ENCODE measurements at places on chromosomes 1 and 21.

- DNase-seq = peak; percentile 77
Observed at GRCh38 chr1:167617153-167618147, 12.6 kb upstream of the RCSD1 start.

- no peak for DNase-seq
Observed at GRCh38 chr1:87644579-87645190, 316.0 kb downstream of the LMO4 start.

GRCh38 chr1:180230416-180230790 lies 339 bp downstream of the LHX4 start:
- DNase-seq = no peak

DNA sequence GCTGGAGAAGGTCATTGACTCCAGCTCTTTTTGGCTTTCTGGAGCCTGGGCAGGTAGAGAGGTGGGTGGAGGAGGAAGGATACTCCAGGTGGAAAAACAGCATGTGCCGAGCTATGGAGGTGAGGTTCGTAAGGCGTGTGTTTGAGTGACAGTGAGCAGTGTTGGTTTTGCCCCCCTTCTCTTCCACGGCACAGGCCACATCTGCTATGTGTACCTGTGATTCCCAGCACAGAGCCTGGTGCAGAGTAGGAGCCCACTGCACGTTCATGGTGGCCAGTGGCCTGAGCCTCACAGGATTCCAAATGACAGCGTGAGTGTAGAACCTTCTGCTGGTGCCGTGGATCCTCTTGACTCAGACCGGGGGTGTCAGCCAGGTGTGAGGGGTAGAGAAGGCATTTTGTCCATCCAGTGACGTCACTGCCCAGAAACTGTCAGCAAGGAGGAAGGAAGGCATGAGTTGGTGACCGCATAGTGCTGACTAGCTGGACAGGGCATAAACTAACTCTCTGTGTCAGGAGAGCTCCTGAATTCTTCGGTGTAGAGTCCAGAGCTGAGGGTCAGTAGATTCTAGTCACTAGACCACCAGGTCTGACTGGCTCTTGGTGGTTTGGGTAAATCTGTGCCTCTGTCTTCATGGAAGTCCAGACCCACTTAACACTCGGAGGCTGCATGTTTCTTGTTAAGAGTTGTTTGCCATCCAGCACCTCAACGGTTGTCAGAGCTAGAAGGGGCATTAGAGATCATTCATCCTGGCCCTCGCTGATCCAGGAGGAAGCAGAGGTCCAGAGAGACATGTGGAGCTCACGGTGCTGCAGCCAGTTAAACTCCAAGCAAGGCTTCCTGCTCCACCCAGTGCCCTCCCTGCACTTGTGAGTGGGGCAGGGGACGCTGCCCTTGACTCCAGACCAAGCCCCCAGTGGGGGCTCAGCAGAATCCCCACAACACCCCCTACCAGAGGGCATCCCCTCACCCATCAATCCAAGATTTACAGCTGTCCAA lies 3.8 kb downstream of the QSOX1 start:
- DNase-seq = no peak

DNA sequence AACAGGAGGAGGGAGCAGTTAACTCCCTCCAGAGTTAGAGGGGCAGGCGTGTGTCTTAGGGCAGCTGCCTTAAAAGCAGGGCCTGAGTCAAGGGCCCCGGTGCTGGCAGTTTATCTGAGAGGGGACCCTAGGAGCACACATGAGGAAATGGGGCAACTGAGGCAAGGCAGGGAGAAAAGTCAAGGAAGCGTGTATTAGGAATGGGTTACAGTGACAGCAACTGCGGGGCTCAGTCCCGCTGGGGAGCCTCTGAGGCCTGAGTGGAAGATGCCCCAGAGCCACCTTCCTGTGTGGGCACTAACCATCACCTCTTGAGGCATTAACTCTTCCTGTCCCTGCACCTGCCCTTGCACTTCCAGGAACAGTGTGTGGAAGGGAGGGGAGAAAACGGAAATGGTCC lies 276.3 kb downstream of the MATN1 start:
- no peak for DNase-seq

DNA sequence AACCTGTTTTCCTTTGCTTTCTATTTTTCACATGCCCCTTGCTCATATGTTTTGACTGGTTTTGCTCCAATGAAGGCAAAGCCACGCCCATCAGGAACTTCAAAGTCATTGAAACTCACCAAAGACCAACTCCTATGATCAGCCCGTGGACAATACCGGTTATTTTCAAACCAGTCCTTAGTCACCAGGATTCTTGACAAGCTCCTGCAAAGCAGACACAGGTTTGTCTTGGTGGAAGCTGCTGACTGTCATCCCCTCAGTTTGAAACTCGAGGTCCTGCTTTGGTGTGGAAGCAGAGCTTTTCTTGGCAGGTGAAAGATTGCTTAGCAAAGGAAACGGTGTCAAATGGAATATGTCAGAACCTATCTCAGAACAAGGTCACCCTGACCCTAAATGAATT lies 384.7 kb upstream of the CXADR start:
- no peak for DNase-seq

DNA sequence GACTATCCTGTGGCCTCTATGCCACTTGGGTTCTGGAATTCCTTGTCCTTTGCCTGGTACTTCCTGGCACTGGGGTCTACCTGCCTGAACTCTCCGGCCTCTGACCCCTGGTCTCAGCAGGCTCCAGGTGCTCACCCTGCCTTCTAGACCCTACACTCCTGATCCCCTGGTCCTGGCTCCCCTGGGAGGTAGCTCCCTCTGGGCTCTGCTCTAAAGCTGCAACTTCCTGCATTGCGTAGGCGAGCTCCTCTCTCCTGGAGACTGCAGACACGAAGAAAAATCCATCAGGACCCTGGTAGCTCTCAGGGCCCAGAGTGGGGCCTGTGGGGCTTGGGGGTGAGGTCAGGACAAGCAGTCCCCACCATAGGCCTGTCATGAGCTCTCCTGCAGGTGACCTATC lies 7.8 kb upstream of the PLEKHG5 start:
- DNase-seq = no peak

DNA sequence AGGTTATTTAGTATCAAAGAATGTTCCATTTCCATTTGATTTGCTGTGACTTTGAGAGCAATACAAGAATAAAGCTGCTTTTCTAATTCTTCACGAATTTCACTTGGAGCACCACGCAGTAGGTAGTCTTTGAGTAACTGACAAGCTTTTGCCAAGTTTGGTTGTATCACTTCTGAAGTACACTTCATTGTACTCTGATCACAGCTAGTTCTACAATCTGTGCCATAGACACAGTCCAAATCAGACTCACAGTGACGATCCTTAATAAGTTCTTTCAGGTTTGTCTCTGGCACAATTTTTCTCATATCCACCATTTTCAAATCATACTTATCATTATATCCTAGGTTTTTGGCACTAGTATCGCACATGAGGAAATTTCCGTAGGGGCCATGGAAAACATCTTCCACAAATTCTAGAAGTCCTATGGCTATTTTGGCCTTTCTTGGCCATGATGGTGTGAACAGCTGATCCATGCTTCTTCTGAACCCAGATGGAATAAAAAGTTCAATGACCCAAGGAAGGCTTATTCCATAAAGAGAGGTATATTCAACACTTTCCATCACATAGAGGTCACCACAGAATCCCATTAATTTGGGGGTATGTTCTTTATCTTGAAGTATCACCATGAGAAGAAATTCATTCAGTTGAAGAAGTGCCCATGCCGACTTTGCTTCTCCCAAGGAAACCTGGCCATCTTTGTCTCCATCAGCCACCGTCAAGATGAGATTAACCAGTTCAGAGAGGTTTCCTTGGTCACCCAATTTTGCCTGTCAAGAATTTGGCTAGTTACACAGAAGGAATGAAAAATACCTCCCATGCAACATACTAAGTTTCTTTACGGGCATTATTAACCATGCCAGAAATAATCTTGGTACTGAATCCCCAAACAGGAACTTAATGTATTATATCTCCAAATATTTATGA lies 11.9 kb downstream of the RPL5 start:
- DNase-seq = no peak

- DNase-seq = no peak
Observed at GRCh38 chr1:67582625-67583461, 102.2 kb upstream of the GADD45A start.

DNA sequence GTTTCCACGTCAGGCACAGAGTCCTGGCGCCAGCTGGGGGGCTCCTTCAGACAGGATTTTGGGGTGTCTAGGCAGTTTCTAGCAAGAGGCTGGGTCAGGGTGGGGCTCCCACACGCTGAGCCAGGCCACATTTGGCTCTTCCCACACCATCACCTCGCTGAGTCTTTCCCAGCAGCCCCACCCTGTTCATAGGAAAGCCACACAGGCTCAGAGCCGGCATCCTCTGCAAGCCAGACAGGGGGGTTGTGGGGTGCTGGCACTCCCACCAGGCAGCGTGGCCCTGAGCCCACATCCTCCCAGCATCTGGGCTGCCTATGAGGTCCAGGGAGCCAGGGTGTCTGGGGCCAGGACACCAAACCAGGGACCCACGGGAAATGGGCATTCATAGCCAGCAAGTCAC lies 2.8 kb upstream of the GPR153 start:
- no peak for DNase-seq

GRCh38 chr1:232890340-232890943 lies 60.0 kb upstream of the NTPCR start:
- DNase-seq = no peak

GRCh38 chr1:224107282-224107625 lies 6.7 kb upstream of the FBXO28 start:
- DNase-seq = no peak
